ENCODE measurements at places on chromosomes 4 and X. TPM values are rescaled to one million over a fixed set of nuclear protein-coding genes. Genes with fewer than 3 reads are reported as not detected.

The ZNF157 gene
- total RNA-seq, result not detected

The BEX5 gene
- total RNA-seq, result not detected

The SPANXB1 gene
- total RNA-seq, result not detected

The UCHL1 gene
- not detected for total RNA-seq

The G6PD gene
- 28.8 TPM for total RNA-seq

The TBC1D1 gene
- 62.8 TPM for total RNA-seq

The DSPP gene
- total RNA-seq, result not detected

The ADGRG4 gene
- not detected for total RNA-seq

- peak; percentile 77 for DNase-seq
These were observed 12.8 kb downstream of the SCARB2 start for GRCh38 chr4:76200771-76201231.

DNA sequence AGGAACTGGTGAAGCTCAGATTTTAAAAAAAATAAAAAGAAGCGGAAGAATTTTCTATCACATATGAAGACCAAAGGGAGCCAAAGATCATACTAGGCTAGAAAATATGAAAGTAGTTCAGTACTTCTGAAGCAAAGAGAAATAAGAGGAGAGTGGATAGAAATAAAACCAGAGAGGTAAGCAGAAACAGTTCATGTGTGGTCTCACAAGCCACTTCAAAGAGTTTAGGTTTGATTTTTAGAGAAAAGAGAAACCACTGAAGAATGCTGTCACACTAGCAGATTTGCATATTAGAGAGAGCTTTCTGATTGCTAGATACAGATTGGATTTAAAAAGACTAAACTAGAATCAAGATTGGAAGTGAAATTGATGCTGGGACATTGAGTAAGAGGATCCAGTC, 51.7 kb downstream of the GABRA3 start:
- no peak for DNase-seq

GRCh38 chrX:13190051-13190450, 129.8 kb downstream of the ATXN3L start:
- DNase-seq, result no peak

DNA sequence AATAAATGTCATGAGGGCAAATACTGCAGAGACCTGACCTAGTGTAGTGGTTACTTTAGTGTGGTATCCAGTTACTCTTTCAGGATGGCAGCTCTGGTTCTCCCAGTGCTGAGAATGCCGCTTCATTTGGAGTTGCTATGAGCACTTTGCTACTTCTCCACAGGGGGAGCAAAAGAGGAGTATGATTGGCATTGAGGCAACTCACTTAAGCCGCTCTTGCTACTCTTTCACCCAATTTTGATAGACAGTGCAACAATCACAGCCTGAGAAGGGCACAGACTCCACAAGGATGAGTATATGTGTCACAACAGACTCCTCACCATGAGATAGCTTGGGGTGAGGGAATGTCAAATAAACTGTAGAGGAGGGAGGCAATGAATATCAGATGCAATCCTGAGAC, 81.2 kb downstream of the NPY1R start:
- DNase-seq, result peak; percentile 4

DNA sequence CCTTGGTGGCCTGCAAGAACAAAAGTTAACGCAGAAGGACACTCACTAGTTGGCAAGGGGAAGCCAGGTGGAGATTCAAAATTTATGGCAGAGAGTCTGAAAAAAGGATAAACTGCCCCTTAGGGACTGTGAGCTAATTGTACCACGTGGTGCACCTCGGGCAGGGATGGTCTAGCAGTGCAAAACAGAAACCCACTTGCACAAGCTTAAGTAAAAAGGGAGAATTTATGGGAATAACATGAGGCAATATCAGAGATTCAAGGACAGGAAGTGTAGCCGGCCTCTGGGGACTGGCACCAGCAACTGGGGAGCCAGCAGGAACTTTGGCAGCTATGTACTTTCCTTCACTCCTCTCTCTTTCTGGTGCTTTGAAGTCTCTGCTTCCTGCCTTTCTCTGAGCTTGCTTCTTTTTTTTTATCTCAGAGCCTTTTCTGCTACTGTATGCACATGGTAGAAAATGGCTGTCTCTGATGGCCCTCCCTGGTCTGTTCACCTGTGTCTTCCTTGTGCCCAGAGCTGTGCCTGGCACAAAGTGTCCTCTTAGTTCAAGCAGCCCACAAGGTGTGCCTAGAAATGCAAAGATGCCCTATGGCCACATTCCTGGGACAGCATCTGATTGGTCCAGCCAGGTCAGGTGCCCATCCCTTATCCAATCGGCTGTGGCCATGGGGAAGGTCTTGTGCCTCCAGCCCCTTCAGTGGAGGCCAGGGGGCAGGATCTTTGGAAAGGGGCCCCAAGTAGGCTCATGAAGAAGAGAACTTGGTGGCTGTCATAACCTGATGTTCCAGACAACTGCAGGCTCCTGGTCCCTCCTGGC, 114.8 kb upstream of the ATP6AP2 start:
- DNase-seq, result no peak

DNA sequence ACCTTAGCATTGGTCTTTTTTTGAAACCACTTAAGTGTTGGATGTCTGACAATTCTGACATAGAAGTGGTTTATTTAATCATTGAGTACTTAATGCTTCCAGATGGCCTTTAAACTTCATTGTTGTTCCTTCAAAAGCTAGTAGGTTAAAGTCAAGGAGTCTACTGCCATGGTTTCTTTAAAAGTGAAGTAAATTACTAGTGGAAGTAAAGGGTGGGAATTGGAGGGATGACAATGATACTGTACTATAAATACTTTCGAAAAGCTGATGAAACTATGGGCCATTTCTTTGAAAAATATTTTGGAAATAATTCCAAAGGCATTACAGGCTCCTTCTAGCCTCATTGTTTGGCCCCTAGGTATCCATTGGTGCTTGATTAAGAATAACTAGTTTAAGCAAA, 51.9 kb downstream of the ATP10D start:
- DNase-seq, result no peak

DNA sequence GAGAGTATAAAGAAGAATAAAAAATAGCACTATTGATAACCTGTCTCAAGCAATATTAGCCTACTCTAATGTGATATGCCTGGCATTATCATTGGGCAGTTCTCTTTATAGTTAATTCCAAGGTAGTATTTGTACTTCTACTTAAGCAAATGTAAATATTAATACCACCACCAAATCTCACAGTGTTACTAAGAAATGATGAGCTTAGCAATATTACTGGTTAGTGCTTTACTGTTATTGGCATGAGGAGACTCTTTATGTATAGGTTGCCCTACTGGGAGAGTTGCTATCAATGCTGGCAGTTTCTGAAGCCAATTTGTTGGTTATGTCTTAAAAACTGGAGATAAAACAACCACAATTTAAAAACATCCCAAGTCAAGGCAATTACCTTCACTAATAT, 155.7 kb downstream of the CDS1 start:
- no peak for DNase-seq

DNA sequence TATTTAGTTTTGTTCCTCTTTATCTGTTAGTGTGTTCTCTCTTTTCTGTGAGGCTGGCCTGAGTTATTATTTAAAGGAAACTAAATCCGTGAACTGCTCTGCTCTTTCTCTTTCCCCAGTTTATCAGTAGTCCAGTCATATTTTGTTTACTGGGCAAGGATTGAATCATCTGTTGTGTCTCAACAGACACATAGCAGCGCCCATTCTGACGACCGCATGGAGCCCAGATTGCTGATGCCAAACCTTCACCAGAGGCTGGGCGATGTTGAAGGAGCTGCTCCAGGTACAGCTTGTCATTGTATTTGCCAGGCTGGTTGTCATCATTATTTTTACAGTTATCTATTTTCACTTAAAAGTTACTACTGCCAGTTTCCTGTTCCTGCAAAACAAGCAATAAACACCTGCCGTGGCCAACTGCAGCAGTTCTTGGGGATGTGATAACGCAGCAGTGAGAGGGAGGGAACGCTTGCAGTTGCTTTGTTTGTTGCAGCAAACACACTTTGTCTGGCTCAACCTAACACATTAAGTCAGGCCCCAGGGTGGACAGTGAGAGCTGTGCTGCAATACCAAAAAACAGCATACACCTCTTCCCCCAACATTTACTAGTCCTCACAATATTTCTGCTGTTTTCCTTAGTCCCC, 10.1 kb downstream of the REELD1 start:
- DNase-seq, result no peak

DNA sequence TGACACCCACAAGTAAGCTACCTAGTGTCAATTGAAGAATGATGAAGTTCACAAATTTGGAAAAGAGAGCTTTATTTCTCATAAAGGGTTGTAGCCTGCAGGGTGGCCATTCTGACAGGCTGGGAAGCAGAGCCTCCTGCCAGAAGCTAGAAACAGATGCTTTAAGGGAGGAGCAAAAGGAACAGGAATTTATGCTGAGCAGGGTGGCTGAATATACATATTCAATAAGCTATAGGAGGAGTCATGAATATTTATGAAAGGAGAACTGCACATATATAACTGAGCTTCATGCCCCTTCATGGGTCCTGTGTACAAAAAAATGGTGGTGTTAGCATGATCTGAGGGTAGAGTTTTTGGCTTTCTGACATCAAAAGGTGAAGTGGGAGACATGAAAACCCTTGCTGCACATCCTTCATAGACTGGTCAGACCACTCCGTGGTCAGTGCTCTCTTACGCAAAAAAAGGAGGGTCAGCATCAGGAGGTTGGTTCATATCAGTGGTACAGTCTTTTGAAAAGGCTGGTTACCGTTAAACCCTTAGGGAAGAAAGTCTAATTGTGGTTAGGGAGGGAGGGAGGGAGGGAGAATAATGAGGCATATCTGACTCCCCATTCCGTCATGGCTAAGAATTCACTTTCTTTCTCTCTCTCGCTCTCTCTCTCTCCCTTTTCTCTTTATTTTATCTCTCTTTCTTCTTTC, 121.4 kb downstream of the LUZP4 start:
- no peak for DNase-seq

GRCh38 chr4:108512615-108513505, 107.5 kb upstream of the RPL34 start:
- peak; percentile 29 for DNase-seq

GRCh38 chr4:6027392-6027791, 9.2 kb upstream of the C4orf50 start:
- no peak for DNase-seq

GRCh38 chr4:140212646-140213045, 58.7 kb upstream of the MAML3 start:
- no peak for DNase-seq

DNA sequence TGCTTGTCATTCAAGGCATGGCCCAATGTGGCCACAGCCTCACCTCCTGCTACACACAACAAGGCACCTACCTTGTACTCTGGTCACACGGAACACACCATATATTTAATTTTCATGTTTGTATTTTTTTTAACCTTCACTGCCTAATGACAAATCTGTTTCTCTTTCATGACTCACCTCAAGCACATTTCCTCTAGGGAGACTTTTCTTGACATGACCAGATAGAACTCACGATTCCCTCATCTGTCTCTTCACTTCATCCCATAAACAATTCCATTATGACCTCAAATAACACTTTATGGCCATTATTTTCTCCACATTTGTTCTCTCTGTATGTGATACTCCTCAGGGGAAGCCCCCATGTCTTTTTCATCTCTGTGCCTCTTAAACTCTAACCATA, 11.1 kb downstream of the DRP2 start:
- no peak for DNase-seq

DNA sequence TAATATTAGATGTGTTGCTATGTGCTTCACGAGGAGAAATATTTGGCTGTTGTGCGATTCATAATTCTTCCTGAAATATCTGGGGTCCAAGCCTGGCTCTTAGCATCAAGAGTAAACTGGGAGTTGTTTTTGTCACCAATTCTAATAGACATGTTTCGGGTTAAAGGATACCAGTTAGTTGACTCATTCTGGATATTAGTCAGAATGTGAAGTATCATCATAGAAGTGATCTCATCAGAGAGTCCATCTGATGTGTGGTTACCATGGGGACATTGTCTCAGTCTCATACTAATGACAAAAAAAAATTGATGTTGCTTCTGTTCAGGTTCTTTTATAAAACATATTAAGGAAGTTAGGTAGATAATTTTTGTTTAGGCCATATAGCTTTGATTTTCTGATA, 57.2 kb upstream of the MTMR1 start:
- DNase-seq, result no peak

DNA sequence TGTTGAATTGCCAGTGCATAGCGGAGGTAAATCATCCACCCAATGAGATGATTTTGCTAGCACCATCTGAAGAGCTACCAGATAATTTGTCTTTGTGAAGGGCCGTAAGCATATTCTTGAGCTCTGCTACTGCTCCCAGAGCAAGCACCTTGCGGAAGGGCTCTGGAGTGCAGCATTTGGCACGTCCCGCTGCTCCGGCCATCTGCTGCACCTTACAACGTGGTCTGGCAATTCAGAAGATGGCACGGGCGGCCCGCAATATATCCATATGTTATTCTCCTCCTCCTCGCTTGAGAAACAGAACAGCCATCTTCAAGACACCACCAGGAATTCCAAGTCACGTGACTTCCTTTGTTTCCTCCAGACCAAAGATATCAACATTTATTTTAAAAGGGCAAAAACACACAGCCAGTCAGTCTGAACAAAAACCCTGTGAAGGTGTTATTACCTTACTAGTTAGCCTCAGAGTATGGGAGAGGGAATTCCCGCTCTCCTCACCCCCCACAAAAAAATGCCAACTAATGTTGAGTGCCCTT, 1095.7 kb upstream of the TENM3 start:
- DNase-seq, result no peak

DNA sequence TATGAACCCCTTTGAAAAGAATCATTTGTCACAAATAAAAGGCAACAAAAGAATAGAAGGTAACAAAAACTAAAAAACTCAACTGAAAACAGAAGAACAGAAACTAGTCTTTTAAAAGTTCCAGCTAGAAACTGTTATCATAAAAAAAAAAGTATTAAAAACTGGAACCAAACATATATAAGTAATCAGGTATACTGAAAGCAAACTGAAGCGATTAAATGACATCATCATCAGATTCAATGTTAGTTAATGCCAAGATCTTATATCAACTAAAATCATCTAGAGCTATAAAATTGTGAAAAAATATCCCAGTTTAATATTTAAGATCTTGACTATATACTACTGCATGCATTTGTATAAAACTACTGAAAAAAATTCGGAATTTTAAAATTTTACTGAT, 36.0 kb downstream of the CENPE start:
- DNase-seq, result no peak

- DNase-seq, result no peak
These were observed 11.9 kb downstream of the WDR17 start for GRCh38 chr4:176077561-176077960.

- DNase-seq, result no peak
These were observed 13.6 kb downstream of the SMIM20 start for GRCh38 chr4:25927361-25928195.

Data from HepG2 (cell line).